ENCODE measurements at places on chromosomes 7 and 10.

- no peak for DNase-seq
Observed at GRCh38 chr10:124935946-124936345, 6.0 kb upstream of the ZRANB1 start.

GRCh38 chr7:69430384-69431021, 167.8 kb upstream of the AUTS2 start:
- DNase-seq: no peak

DNA sequence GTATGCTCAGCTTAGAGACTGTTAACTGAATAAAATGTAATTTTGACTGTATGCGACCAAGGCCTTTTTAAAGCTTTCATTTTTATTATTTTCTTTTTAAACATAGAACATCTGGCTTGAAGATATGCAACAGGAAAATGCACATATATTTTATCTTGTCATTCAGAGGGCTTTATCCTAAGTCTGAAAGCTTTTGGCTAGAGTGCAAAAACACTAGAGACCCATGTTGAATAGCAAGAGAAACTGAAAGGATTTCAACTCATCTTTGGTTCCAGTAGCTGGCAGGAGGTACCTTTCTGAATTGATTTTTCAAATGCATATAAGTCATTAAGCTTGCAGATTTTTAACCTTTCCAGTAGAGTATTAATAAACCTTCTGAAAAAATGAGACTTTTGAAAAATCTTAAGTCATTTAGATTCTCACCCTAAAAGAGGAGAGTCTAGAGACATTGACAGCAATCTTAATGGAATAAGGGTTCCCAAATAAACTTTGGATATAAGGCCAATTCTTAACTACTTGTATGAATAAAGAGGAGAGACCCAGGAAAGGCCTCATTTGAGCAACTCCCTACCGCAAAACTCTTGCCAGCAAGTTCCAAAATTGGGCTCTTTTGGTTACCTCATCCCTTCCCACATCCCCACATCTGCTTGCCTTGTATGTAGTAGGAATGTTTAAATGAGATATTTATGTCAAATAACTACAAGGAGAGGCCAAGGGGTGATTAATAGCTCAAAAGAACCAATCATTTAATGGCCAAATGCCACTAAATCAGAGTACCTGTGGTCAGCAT, 454.4 kb downstream of the HTR7 start:
- no peak for DNase-seq

DNA sequence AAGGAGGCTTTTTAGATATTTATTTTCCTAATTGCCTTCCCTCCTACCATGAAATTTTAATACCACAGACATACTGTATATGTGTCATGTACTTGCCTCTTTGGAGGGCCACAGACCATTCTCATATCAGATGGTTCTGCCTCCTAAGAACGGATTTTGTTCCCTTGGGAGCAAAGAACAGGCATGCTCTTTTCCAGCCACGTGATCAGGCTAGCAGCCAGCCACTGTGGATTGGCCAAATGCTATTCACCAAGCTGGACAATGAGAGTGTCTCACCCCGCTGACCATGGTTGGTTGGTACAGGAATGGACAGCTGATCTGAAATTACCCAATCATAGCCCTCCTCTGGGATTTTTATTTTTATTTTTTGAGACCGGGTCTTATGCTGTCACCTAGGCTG, 21.5 kb upstream of the CRHR2 start:
- no peak for DNase-seq

- no peak for DNase-seq
Observed at GRCh38 chr7:142030848-142031247, 35.2 kb downstream of the MGAM start.

Measured in breast epithelium (tissue), 4 donors.